D341Med (cell line): ENCODE measurements at places on chromosomes 3 and 15.

- DNase-seq, result no peak
Measured at GRCh38 chr3:29544701-29545363, 264.0 kb downstream of the RBMS3 start.

DNA sequence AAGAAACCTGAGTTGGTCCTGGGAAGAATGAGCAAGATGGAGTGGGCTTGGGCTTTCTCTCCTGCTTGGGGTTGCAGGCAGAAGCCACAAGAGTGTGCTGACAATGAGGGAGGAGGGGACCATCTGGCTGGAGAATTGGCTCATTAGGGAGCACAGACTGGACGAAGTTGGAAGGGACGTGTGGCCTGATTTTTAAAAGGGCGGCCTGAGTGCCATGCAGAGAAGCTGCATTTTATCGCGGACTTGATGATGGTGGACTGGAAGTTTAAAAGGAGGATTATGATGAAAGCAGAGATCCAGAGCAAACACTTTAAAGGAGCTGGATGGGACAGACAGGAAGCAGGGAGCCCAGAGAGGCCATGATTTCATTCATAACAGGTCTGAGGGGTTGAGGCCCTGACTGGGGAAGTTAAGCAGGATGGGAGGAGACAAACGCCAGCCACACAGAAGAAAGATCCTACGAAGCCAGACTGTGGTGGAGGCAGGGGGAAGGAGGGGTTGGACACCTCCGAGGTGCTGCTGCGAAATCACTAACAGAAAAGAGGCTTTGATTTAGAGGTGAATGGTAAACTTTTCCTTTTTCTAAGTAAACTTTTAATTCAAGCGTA lies 23.6 kb downstream of the TLNRD1 start:
- DNase-seq, result no peak

DNA sequence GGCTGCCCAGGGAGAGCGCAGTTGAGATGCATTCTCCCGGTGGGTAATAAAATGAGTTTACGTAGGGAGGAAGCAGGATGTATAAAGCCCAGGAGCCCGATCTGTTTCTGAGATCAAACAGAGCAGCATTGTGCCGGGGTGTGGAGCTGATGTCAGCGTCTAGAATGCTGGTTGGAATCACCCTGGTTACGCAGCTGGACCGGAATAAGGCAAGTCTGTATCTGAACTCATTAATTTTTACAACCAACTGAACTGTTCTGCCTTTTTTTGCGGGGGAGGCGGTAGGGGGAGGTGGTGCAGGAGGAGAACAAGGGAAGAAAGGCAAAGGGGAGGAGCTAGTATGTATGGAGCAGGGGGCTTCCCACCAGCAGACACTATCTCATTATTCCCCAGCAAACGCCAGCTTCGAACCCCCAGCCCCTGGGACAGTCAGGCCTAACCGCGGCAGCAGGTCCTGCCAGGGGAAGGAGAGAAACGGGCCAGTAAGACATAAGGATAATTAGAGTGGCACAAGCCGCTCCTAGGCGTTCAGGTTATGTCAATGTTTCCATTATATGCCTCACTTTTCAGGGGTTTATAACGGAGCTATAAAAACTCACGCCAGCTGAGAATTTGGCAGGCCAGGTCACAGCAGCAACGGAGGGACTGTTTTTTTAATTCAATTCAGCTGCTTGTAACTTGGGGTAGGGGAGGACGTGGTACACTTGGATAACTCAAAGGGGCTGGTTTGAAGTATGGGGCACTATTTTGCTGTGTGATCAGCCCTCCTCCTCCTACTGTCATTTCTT lies 175.3 kb upstream of the HES1 start:
- no peak for DNase-seq

DNA sequence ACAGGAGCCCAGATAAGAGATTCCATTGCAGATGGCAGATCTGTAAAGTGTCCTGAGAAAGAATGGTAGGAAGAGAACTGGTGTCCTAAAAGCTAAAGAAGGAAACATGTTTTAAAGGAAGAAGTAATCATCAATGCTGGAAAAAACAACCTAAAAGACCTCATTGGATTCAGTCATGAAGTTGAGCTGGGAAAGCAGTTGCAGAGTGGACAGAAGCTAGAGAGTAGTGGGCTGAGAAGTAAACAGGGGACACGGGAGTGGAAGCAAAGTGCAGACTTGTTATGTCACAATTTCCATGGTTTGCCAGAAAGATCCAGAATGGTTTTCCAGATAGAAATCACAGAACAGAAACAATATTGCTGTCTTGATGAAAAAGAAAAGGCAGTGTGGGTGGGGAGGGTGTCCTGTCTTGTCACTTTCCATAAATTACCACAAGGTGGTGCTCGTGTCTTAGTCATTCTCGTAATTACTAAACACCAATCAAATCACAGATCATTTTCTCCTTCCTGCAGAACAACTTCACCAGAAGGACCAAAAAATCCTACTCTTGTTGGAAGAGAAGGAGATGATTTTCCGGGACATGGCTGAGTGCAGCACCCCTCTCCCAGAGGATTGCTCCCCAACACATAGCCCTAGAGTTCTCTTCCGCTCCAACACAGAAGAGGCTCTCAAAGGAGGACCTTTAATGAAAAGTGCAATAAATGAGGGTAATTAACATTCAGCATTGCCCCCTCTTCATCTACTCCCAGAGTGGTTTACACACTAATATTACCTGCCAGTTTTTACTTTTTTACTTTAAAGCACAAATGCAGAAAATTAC lies 64.5 kb downstream of the KLHL25 start:
- DNase-seq, result peak; percentile 72

DNA sequence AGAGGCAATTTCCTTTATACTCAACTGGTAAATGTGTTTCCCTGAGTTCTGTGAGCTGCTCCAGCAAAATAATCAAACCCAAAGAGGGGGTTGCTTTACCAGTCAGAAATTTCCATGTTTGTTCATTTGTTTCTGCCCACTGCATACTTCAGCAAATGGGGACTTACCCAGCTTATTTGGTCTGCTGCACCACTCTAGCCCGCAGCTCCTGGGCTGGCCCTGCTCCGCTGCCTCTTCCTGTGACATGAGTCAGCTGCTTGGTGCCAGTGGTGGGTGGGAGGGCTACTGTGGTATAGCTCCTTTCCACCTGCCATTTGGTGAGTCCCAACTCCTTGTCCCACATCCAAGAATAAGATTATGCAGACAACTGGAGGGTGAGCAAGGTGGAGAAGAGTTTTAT lies 644.2 kb downstream of the MCTP2 start:
- no peak for DNase-seq

GRCh38 chr3:156680243-156680914 lies 6.0 kb downstream of the TIPARP start:
- peak; percentile 26 for DNase-seq

GRCh38 chr15:56491110-56491722 lies 26.3 kb upstream of the MNS1 start:
- peak; percentile 81 for DNase-seq

GRCh38 chr15:57924598-57924997 lies 140.9 kb downstream of the ALDH1A2 start:
- no peak for DNase-seq

- no peak for DNase-seq
Measured at GRCh38 chr3:196962930-196963630, 5.6 kb downstream of the PIGZ start.

DNA sequence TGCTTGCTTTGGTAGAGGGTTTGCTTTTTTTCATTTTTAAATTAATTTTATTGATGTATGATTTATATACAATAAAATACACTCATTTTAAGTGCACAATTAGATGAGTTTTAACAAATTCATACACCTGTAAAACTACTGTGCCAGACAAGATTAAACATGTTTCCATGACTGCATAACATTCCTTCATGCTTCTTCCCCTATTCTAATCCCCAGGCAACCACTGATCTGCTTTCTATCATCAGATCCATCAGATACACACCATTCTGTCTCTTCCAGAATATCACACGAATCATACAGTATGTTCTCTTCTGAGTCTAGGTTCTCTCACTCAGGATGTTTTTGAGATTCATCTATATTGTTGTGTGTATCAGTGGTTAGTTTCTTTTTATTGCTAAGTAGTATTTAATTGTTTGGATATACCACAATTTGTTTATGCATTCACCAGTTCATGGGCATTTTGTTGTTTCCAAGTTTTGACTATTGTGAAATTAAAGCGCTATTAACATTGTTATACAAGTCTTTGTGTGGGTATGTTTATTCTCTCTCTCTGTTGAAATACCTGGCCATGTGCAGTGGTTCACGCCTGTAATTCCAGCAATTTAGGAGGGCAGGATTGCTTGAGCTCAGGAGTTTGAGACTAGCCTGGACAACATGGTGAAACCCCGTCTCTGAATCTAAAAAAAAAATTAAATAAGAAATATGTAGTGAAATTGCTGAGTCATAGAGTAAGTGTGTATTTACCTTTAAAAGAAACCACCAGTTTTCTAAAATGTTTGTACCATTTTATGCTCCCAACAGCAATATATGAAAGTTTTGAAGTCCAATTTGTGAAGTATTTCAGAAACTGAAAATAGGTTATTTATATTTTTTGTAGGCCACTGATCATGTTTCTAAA lies 7.0 kb upstream of the TFG start:
- DNase-seq, result no peak

- DNase-seq, result no peak
Measured at GRCh38 chr3:182697345-182697919, 95.9 kb upstream of the ATP11B start.

GRCh38 chr3:86914670-86915069 lies 76.3 kb downstream of the VGLL3 start:
- DNase-seq, result no peak

GRCh38 chr3:104909198-104909597 lies 457.5 kb upstream of the ALCAM start:
- peak; percentile 72 for DNase-seq

- no peak for DNase-seq
Measured at GRCh38 chr3:160368804-160369203, 30.2 kb downstream of the IFT80 start.

DNA sequence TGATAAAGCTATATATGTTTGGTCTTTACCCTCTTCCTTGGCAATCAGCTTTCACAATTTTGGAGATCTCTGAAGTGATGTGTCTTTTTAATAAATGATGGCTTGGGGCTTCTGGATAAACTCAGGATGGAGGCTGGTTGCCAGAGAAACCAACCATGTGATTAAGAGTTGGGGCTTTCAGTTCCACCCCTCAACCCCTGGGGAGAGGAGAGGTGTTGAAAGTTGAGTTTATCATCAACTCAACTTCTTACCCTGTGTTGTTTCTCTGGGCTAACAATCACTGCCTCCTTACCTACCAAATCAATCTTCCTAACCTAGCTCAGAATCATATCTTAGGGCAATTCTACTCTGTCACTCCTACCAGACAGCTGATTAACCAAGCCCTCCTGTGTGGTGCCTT lies 735.8 kb downstream of the ZPLD1 start:
- no peak for DNase-seq

DNA sequence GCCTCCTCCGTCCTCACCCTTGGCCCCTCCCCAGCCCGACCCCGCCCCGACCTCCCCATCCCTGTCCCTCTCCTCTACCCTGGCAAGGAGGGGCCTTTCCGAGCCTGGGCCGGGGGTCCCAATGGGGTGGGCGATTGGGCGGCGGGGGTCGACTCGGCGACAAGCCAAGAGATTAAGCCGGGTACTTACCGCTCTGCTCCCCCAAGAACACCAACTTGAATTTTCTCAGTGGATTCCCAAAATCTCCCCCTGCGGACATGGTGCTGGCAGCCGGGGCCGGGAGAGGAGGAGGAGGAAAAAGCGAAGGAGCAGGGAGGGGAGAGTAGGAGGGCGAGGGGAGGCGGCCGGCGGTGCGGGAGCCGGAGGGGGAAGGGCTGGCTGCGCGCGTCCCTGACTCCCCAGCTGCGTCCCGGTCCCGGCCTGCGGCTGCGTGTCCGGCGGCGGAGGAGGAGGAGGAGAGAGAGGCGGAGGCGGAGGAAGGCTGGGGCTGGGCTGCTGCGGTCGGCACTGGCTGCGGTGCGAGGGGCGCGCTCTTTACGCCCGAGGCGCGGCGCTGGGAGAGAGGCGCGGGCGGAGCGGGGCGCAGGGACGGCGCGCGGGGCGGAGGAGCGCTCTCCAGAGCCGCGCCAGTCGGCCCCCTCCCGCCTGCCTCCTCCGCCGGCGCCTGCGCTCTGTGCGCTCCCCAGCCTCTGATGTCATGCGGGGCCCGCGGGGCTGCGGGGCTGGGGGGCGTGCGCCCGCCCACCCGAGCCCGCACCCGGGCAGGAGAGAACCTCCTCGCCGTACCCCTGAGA lies at the start of gene RAB6B:
Gene RAB6B (minus strand): TSS at position 675 of the 794 bp plus-strand sequence. CDS start 416 bp downstream, at position 259.
- peak; percentile 94 for DNase-seq

DNA sequence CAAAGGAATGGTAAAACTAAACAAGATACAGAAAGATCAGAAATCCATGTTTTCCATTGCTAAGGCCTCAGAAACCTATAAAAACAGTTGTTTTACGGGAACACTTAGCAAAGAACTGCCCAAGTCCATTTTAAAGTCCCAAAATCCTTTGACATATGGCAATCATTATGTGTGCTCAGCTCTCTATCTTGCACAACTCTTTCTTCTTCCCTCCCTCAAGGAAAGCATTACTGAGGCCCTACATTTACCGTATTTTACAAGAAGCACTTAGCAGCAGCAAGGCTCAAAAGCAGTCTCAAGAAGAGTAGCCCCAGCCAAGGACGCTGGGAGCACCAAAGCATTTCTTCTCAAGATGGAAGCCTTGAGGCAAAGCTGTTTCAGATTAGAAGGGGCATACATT lies 169.6 kb upstream of the LRTM1 start:
- no peak for DNase-seq

GRCh38 chr3:142077859-142078500 lies 71.4 kb downstream of the TFDP2 start:
- DNase-seq, result no peak

GRCh38 chr3:146747051-146747450 lies 141.9 kb upstream of the PLSCR5 start:
- DNase-seq, result no peak

GRCh38 chr3:104598848-104599511 lies 767.7 kb upstream of the ALCAM start:
- no peak for DNase-seq

- no peak for DNase-seq
Measured at GRCh38 chr3:124461838-124462632, 268.2 kb upstream of the UMPS start.

- DNase-seq, result no peak
Measured at GRCh38 chr3:36488077-36488789, 107.9 kb downstream of the STAC start.

DNA sequence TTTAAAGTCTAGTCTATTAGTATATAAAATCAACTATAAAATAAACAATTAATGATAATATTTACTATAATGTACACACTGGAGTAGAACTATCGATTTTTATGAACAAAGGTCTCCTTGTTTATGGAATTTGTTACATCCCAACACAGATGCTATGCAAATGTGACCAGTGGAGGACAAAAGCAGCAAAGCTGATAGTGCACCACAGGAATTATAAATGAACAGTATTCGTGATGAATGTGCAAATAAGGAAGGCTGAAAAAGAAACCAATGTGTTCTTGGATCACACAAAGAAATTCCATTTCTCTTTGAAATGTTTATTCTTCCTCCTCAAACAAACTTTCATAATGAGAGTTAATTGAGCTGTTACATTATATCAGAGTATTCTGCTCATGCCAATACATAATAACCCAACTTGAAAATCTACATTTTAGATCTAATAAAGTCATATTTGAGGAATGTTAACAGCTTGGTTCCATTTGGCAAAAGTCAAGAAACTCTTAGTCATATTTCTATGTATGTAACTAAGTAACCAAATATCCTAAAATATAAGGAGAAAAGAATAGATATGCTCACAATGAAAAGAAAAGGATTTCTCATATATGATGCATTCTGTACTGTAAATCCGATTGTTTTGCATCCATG lies 79.3 kb downstream of the NEK10 start:
- DNase-seq, result no peak

GRCh38 chr3:130426206-130426605 lies 80.7 kb downstream of the COL6A5 start:
- no peak for DNase-seq

GRCh38 chr3:177982034-177982433 lies 554.2 kb upstream of the KCNMB2 start:
- no peak for DNase-seq
